ENCODE measurements at places on chromosomes 13 and 19.

GRCh38 chr19:9847087-9847671 lies 12.1 kb downstream of the PIN1 start:
- DNase-seq = no peak

DNA sequence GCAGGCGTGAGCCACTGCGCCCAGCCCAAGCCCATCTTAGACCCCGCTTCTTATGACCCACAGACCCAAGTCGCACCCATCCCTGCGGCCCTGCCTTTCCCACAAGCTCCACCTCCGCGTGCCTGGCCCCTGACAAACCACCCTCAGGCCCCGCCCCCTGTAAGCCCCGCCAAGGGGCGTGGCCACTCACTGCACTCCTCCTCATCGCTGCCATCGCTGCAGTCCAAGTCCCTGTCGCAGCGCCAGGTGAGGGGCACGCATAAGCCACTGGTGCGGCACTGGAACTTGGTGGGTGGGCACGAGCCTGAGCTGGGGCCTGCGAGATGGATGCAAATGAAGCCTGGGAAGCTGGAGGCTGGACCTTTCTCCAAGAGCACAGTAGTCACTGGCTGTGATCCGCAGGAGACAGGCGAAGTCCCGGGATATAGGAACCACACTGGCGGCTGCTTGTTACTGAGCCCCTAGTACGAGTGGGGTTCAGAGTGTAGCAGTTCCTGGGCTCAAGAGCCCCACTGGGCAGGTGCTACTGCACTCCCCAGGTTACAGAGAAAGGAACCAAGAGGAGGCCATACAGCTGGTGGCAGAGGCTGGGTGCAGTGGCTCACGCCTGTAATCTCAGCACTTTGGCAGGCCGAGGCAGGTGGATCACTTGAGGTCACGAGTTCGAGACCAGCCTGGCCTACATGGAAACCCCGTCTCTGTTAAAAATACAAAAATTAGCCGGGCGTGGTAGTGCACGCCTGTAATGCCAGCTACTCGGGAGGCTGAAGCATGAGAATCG lies 3.1 kb downstream of the CD320 start:
- no peak for DNase-seq

DNA sequence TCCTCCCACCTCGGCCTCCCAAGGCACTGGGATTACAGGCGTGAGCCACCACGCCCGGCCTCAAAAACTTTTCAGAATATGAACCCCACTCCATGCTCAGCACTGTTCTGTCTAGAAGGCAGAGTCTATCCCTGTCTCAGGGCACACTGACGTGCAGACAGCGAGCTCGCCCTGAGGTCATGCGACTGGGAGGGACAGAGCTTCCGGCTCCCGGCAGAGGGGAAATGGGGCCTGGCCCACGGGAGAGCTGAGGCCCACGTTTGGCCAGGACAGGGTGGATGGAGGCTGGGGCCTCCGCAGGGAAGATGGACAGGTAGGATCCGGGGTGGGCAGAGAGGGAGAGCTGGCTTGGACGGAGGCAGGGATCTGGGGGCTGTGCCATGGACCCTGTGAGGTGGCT lies 2.8 kb upstream of the AZU1 start:
- DNase-seq = no peak

DNA sequence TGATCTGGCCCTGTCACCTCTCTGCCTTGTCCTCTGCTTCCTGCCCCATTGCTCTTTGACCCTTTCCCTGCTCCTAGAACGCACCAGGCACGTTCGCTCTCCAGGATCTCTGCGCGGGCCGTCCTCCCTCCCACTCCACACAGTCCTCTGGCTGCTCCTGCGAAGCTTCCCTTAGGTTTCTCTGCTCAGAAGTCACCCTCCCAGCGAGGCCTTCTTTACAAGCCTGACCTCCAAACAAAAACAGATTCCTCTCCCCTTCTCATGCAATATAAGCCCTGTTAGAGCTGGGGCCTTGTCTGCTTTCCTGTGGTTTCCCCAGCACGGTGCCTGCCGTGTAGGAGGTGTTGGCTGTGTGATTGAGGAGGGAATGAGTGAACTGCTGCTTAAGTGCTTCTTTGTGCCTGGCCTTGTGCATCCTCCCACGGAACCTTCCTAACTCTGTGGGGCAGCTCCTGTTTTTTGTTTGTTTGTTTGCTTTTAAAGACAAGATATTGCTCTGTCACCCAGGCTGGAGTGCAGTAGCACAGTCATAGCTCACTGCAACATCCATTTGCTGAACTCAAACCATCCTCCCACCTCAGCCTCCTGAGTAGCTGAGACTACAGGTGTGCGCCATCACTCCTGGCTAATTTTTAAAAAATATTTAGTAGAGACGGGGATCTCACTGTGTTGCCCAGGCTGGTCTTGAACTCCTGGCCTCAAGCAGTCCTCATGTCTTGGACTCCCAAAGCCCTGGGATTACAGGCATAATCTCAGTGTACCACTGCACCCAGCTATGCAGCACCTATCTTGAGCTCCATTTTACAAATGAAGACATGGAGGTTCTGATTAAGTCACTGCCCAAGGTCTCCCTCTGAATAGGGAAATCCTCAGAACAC lies 82.0 kb downstream of the SIPA1L3 start:
- no peak for DNase-seq

DNA sequence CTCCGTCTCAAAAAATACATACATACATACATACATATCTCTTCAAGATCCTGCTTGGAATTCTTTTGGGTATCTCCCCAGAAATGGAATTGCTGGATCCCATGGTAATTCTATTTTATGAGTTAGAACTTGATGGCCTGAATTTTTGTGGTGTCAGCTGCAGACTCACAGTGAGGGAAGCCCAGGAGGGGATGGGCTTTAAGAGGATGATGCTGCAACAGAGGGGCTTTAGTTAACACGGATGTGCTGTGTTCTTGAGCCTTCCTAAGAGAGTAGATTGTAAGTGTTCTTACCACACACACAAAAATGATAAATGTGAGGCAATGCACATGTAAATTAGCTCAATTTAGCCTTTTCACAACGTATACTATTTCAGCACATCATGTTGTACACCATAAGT lies 31.8 kb downstream of the CACNG6 start:
- no peak for DNase-seq

DNA sequence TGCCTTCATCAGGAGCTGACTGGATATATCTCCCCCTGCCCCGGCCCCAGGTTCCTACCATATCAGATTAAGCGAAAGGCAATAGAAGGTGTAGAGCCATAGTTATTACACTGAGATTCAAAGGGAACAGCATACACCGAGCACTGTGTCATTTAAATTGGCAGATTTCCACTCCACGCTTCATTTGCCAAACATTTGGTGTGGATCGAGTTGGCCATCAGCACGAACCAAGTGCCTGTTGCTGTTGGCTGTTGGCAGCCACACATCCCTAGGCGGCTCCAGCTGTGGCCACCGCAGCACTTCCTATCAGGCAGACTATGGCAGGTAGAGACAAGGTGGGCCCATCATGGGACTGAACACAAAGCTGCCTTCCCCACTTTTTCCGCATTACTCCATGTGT lies 115.8 kb downstream of the CCNA1 start:
- DNase-seq = peak; percentile 18

DNA sequence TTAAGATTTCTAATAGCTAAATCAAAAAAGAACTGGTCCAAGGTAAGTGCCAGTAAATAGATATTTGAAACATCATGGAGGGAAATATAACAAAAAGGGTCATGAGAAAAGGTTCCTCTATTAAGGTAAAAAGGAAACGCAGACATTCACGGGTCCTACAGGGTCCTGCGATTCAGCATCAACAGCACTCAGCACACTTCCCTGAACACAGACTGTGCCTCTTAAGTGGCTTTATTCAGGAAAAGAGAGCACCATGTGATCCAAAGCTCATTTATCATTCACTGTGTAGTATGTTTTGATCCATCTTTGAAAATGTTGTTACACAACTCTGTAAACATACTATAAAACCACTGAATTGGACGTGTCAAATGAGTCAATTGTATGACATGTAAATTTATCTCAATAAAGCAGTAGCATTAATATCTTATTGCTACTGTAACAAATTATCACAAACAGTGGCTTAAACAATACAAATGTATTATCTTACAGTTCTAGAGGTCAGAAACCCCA lies 33.7 kb downstream of the CRYL1 start:
- no peak for DNase-seq

GRCh38 chr13:46613409-46614049 lies 60.6 kb downstream of the LRCH1 start:
- DNase-seq = no peak

- no peak for DNase-seq
Observed at GRCh38 chr13:80496721-80497397, 155.9 kb upstream of the SPRY2 start.

DNA sequence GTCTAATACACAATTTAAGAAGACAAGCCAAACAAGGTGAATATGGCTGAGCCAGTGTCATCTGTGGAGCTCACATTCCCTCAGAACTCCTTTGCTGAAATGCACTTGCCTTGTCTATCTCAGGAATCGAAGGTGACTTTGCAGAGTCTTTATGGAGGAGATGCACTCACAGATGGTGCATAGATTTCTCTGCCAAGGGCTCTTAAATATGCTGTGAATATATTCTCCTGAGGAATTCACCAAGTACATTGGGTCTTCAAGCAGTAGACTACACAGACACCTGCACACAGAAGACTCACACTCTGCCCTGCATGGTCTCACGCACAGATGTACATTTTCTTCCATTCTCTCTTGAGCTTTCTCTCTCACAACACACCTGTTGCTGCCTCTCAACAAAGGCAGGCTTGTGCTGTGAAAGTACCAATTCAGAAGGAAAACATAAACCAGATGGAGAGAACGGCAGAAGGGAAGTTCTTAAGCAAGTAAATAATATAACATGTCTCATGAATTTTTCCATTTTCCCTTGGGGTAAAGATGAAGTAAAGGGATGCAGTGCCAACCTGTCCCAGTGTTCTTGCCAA lies 174.7 kb downstream of the DLEU7 start:
- no peak for DNase-seq

DNA sequence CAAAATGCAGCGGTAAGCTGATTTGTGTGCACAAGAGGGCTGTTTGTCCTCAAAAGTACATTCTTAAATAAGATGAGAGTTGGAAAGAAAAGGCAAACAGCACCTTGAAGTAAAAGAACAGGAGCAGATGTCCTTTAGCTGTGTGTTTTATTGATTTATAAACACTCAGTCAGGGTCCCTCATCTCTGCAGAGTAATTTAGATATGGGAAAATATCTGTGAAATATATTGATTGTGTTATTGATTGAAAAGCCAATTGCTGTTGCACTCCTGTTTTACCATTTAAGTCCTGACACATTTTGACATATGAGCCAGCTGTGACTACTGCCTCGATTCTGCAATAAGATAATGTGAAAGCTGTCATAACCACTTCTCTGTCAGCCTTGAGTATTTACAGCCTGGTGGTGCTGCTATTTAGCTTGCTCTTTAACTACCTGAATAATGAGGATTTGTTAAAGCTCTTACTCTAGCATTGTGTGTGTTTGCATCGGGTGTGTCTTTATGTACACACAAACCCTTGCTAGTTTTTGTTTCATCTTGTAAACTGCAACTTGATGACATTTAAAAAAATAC lies 550.1 kb downstream of the DACH1 start:
- DNase-seq = peak; percentile 57

DNA sequence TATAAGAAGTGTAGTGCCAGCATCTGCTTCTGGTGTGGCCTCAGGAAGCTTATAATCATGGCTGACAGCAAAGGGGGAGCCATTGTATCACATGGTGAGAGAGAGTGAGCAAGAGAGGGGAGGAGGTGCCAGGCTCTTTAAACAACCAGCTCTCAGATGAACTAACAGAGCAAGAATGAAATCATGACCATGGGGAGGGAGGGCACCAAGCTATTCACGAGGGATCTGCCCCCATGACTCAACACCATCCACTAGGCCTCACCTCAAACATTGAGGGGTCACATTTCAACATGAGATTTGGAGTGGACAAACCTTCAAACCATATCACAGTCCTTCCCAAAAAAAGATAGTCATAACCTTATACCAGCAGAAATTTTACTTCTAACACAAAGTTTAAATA lies 174.0 kb downstream of the GPC5 start:
- no peak for DNase-seq

- DNase-seq = peak; percentile 72
Observed at GRCh38 chr13:32650705-32651311, 64.6 kb downstream of the PDS5B start.

- peak; percentile 85 for DNase-seq
Observed at GRCh38 chr19:13152974-13153568, 2.9 kb downstream of the IER2 start.

GRCh38 chr13:25847635-25848626 lies 203.9 kb downstream of the SHISA2 start:
- DNase-seq = no peak

DNA sequence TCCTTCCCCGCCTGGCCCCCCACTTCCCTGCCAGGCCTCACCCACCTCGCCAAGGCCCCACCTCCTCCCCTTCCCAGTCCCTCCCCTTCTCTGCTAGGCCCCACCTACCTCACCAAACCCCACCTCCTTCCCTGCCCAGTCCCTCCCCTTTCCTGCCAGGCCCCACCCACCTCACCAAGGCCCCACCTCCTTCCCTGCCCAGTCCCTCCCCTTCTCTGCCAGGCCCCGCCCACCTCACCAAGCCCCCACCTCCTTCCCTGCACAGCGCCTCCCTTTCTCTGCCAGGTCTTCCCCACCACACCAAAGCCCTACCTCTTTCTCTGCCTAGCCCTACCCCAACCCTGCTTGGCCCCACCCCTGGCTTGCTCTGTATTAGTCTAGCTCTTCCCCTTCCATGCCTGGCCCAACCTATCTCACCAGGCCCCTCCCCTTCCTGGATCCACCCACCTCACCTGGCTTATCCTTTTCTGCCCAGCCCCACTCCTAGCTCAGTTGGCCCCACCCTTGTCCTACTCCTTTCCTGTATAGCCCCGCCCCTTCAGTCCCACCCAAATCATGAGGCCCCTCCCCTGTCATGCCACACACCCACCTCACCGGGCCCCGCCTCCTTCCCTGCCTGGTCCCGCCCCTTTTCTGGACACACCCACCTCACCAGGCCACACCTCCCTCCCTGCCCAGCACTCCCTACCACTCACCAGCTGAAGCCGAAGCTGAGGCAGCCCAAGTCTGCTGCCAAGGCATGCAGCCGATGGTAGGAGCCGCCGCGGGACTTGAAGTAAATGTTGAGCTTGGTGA lies 16.2 kb downstream of the CERS1 start:
- no peak for DNase-seq

GRCh38 chr13:93947651-93948050 lies 531.8 kb downstream of the DCT start:
- no peak for DNase-seq

- no peak for DNase-seq
Observed at GRCh38 chr19:8306235-8307054, 1.7 kb downstream of the CD320 start.

DNA sequence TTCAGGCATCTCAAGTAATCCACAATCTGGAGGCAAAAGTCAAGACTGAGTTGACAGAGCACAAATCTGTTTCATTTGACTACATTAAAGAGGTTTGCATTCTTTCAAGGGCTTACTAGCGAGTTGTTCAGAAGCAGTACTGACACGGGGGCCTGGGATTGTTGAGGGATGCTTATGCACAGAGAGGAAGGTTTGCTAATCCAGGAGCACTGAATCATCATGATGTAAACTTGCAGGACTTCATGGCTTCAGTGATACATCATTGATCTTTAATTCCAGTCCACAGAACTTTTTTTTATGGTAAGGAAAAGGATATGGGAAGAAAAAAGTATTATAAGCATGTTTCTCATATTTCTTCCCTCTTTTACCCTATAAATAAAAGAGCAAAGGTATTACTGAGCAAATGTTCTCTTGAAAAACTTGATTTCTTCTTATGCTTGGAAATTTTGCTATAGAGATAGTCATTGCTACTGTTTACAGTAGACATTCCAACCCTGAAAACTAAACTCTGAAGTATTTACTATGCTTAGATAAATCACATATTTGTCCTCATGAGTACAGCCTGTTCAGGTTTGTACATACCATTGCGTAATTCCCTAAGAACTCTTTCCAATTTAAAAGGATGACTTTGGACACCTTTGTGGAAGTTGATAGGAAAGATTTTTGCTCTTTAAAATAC lies 65.8 kb upstream of the KPNA3 start:
- no peak for DNase-seq
